ENCODE measurements at places on chromosomes 3 and 15. TPM values are rescaled to one million over a fixed set of nuclear protein-coding genes. Genes with fewer than 3 reads are reported as not detected.

A4GNT gene
- total RNA-seq: not detected

ACTC1 gene
- total RNA-seq: 21.4 TPM

MKRN3 gene
- total RNA-seq: 0.13 TPM

BCL2A1 gene
- total RNA-seq: not detected

MEX3B gene
- 11.4 TPM for total RNA-seq

TRIM71 gene
- not detected for total RNA-seq

HESX1 gene
- total RNA-seq: not detected

HLTF gene
- total RNA-seq: 25.0 TPM

SCAMP5 gene
- 4.0 TPM for total RNA-seq

SLC9A9 gene
- total RNA-seq: 3.8 TPM

Data from GM23248 (cell line).